Stimulated activated CD8-positive, alpha-beta memory T cell treated with anti-CD3 and anti-CD28 coated beads, Interleukin-15, amount 100 ng/mL, for 4 hours (primary cell): ENCODE measurements at places on chromosomes 5 and 9.

DNA sequence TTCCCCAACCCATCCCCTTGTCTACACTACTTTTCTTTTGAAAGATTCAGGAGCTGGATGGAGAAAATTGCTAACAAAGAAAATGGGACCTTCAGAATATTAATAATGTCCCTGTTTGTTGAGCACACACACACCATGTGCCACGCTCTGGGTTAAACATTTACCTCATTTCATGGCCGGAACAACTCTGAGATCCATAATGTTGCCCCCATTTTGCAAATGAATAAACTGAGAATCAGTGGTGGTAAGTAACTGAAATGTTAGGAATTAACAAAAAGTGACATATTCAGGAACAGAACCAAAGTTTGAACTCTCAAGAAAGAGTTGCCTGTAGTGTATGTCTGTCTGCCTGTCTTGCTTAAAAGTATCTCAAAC lies 51.4 kb upstream of the SMAD5 start:
- DNase-seq: no peak

- no peak for DNase-seq
Observed at GRCh38 chr5:64612344-64612961, 77.8 kb upstream of the SHISAL2B start.

DNA sequence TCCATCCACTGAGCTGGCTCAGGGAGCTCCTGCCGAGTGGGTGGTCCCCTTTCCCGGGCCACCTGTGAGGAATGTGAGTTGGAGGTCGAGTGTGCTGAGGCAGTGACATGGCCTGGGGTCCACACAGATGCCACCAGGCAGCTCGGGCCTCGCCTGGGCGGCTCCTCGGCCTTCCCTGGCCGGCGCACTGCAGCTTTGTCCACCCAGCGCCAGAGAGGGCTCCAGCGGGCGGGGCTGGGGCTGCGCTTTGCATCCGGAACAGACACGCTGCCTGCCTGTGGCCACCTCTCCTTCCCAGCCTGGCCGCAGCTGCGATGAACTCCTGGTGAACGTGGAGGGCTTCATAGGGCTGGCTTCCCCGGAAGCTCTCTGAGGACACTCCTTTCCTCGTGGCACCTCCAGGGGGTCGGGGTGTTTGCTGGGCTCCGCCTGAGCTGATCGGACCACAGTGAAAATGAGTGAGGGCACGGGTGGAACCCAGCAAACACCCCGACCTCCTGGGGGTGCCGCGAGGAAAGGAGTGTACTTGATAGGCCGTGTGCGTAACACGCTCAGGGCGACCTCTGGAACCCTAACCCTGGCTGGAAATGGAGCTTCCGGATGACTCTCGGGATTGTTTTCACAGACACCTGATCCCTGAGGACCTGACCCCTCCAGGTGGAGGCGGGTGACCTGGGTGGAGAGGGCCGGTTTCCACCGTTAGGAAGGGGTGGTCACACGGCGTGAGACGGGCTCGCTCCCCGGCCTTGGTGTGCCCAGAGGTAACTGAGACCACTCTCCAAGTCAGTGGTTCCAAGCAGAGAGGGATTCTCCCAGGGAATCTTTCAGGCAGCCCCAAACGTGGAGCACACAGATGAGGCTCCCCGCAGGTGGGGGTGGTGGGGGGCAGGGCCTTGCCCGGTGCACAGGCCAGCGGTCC lies 31.8 kb upstream of the RXRA start:
- no peak for DNase-seq

- DNase-seq: no peak
Observed at GRCh38 chr5:171323806-171324632, 15.0 kb downstream of the TLX3 start.

DNA sequence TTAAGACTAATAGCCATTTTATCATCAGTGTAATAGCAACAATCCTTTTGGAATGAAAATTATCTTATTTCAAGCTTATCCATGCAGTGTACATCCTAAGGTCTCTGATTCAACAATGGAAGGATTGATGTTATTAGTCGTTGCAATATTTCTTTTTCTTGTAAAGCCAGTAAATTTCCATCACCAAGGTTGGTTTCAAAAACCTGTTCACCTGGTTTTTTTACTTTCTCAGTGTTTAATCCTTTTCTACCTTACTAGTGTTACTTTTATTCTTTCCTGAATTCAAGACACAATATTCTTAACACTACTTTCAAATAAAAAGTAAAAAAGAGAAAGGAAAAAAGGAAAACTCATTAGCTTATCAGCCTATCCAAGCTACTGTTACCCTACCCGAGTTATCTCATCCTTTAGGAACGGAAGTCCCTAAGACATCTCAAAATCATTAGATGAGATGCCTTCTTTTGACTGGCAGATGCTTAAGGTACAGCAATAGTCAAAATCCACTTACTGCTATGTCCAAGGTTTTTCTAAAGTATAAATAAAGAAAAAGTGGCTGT lies 5.4 kb downstream of the ZFR start:
- DNase-seq: no peak

DNA sequence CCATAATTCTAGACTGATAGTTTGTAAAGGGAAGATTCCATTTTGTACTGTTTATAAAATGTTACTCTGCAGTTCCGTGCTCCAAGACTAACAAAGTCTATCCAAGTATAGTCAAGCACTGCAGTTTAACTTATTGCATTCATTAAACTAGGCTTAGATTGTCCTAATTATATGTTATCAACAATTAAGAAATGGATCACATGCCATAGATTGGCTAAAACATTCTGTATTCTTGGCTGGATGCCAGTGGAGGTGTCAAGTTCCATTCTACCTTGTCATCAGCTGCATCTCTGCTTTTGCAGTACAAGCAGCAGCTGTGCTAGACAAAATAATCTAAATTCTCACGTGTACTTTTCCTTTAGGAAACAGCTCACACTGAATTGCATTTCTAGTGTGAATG lies 69.4 kb upstream of the MEF2C start:
- DNase-seq: no peak

- DNase-seq: no peak
Observed at GRCh38 chr5:114636271-114636670, 274.4 kb downstream of the KCNN2 start.

DNA sequence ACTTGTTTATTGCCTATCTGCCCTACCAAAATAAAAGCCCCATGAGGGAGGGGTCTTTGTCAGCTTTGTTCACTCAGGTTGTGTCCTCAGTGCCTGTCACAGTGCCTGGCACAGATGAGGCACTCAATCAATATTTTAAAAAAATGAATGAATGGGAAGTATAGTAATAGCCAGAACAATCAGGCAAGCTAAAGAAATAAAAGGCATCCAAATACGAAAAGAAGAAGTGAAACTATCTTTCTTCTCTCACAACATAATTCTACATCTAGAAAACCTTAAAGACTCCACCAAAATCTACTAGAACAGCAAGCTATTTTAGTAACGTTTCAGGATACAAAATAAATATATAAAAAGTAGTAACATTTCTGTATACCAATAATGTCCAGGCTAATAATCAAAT lies 37.8 kb upstream of the C5orf63 start:
- no peak for DNase-seq

GRCh38 chr5:180118391-180118791 lies 46.8 kb upstream of the RNF130 start:
- DNase-seq: no peak

GRCh38 chr9:13648676-13649075 lies 369.2 kb upstream of the MPDZ start:
- no peak for DNase-seq

- DNase-seq: no peak
Observed at GRCh38 chr9:15349892-15350761, 43.1 kb upstream of the TTC39B start.

DNA sequence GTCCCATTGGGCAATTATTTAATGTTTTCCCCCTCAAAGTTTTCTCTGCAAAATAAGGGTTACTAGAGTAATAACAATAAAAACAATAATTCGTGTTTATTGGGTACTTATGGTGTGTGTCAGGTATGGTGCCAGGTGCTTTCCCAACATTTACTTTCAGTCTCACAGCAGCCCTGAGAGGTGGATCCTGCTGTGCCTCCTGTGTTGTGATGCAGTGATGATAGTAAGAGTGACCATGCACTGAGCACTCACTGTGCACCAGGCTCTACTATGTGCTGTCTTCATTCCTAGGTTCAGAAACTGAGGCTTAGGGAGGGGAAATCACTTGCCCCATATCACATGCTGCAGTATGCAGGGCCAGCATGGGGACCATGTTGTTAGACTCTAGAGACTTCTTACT lies 15.5 kb downstream of the OTULINL start:
- no peak for DNase-seq

DNA sequence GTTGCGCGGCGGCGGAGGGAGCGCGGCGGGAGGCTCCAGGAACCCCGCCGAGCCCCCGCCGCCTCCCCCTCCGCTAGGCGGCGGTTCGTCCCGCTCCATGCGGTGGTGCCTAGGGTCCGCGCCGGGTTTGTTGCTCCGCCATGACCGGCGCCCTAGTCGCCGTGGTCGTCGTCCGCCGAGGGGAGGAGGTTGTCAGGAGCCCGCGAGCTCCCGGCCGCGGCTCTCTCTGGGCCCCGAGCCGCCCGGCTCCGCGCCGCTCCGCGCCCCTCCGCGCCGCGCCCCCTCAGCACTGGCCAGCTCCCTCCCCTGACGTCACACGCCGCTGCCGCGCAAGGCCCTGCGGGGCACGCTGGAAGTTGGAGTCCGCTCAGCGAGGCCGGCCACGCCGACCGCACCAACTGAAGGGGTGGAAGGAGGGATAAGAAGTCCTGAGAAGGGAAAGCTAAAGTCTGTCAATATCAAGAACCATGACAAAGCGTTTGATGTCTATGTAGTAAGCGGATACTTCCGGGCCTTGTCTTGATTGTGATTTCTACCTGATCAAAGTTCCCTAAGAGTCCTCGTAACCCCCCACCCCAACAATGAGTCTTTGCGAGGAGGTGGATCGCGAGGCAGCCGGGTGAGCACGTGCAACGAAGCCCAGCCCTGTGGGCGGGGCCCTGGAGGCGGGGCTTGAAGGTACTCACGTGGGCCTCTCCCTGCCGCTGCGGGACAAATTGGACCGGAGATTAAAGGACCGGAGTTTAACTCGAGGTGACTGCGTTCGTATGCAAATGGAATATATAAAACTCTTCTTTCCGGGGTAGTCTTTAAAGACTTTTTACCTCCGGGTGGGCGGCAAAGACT lies at the start of gene NR6A1:
TSS of gene NR6A1 (minus strand) at position 291 of the 846 bp plus-strand sequence.
- peak; percentile 87 for DNase-seq

- no peak for DNase-seq
Observed at GRCh38 chr9:112239708-112240107, 64.6 kb upstream of the SUSD1 start.

DNA sequence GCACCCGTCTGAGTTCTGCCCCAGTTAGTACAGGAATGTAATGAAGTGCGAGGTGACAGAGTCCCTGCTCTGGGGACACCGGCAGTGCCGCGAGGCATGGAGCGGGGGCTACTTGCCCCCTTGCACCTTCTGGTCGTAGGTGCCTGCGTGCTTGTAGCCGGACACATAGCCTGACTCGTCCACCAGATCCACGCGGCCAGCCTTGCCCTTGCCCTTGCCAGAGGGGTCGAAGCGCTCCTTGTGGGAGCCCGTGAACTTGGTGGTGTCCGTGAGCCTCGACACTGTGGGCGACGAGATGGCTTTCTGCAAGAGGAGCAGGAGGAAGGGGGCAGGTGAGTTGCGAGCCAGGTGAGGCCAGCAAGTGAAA lies 28.2 kb downstream of the TPPP start:
- DNase-seq: no peak

GRCh38 chr9:73980754-73981153 lies 516.4 kb upstream of the RORB start:
- no peak for DNase-seq

DNA sequence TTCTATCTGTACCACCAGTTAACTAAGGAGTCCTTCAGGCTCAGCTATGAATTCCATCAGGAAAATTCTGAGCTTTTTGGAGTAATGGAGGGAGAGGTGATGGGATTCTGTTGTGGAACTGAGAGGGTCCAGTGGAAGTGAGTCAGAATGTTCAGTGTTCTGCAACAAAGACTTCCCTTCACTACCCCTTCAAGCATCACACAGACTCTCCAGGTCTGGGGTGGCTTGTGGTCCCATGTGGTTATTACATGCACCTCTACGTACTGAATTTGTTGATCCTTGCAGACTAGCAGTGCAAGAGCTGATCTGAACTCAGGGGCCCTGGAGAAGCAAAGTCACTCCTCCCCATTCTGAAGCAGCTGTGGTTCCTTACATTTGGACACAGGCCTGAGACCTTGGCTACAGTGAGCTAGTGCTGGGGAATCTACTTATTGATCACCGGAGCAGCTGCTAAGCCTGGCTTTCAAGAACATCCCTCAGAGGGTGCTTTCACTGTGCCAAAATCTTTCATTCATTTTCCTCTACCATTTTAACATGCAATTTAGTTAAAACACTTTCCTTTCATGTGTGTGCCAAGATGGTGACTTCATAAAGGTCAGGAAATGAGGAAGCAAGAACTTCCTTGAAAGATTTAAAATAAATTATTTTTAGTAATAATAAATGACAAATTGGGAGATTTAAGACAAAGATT lies 75.0 kb upstream of the TNC start:
- DNase-seq: no peak

- DNase-seq: no peak
Observed at GRCh38 chr5:16936989-16937438, 926 bp upstream of the MYO10 start.

DNA sequence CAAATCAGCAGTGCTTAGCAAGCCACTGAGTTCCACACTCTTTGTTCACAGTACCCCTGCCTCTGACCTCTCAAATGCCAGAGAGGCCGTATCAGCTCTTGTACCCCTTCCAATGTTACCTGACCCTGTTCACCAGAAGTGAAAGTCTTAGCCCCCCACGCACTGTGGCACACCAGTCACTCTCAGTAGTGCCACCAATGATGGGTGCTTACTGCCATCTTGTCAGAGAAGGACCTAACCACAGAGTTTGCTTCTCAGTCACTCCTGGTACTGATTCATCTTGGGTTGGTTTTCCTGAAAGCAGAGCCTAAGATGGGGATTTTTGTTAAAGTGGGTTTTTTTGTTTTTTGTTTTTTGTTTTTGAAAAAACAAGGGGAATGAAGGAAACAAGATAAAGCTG lies 28.8 kb upstream of the PANK3 start:
- no peak for DNase-seq

- no peak for DNase-seq
Observed at GRCh38 chr9:27542508-27542907, 12.9 kb upstream of the MOB3B start.

GRCh38 chr5:110195288-110195687 lies 505.6 kb downstream of the MAN2A1 start:
- DNase-seq: no peak
